ENCODE measurements at places on chromosomes 1 and 21.

DNA sequence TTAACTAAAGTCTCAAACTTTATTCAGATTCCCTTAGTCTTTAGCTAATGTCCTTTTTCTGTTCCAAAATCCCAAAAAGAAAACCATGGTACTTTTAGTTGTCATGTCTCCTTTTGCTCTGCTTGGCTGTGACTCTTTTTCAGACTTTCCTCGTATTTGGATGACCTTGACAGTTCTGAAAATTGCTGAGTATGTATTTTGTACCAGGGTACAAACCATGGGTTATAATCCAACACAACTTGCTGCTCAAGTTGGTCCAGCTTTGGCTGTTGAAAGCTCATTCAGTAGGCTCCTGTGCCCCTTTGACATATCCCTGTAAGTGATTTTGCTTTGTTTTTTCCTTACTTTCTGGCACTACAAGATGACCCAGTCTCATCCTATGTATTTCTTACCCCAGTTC lies 51.7 kb downstream of the PALMD start:
- DNase-seq: no peak

GRCh38 chr21:46393941-46394594 lies 64.6 kb upstream of the DIP2A start:
- no peak for DNase-seq

GRCh38 chr1:153933430-153933829 lies 10.7 kb upstream of the GATAD2B start:
- DNase-seq: no peak

DNA sequence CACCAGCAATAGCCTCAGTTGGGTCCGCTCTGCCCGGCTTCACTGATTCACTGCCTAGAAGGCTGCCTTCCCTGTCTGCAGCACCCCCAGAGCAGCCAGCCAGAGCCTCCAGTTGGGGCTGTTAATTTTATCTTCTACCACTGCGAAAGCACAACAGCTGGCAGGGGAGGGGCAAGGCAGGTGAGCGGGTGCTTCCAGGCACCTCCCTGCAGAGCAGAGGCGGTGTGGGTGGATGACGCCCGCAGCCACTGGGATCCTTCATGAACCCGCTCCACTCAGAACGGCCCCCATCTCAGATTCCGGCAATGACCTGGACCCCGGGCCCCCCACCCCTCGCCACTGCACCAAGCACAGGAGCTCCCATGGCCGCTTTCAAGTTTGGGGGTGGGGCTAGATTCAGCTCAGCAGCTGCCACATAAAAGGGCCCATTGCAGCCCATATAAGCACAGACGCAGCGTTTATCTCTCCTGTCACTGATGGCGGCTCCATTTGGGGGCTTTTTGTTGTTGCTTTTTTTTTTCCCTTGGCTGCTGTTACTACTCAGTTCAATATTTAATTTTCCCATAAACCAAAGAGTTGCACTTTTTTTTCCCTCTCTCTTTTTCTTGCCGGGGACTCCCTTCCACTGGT lies 128.0 kb upstream of the KLHDC7A start:
- peak; percentile 68 for DNase-seq

DNA sequence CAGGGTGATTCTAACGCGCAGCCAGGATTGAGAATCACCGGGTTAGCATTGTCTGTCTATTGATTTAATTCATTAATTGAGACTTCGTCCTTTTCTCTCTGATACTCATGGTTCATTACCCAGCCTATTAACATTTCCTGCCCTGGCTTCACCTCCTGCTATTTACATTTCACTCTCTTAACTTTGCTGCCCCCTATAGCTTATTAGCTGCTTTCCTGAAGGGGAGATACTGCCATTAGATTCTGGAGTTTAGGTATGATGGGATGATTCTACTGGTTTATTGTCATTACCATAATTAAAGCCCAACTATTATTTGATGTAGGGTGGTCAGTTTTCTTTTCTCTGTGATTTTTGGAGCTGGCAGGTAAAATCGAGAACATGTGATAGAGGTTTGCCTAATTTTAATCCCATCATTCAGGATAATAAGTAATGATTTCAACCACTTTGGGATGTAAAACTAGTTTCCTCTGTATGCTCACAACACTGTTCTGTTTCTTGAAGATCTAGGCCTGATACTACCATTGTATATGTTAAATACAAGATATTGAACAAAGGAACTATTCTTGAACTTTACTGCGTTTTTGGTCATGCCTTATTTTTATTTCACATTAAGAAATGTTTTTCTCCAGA lies 6.4 kb downstream of the PPP2R5A start:
- peak; percentile 88 for DNase-seq

GRCh38 chr1:244647819-244648218 lies 5.1 kb upstream of the DESI2 start:
- no peak for DNase-seq

- no peak for DNase-seq
These were observed 42.5 kb downstream of the MRAP start for GRCh38 chr21:32340863-32341848.

DNA sequence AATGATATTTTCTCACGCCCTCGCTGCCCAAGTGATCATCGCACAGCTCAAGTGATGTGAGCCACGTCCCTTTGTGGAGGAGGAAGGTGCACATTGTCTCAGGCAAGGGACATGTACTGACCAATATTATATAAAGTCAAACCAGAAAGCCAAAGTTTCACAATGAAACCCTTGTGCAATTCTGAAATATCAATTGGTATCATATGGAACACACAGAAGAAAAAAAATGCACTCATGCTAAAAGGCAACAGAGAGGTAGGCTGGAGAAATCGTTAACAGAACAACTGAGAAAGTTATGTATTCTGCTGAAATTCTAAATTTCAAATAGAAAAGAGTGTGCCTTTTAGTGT lies 1.9 kb downstream of the JAM2 start:
- no peak for DNase-seq

- DNase-seq: no peak
These were observed at the start of gene MATN1 for GRCh38 chr1:30723331-30723755. Gene MATN1 (minus strand): TSS chr1:30723585. CDS start chr1:30723551, 34 bp downstream.

GRCh38 chr21:15947677-15948076 lies 217.9 kb downstream of the USP25 start:
- no peak for DNase-seq

GRCh38 chr1:243982447-243983018 lies 68.5 kb upstream of the ZBTB18 start:
- no peak for DNase-seq

DNA sequence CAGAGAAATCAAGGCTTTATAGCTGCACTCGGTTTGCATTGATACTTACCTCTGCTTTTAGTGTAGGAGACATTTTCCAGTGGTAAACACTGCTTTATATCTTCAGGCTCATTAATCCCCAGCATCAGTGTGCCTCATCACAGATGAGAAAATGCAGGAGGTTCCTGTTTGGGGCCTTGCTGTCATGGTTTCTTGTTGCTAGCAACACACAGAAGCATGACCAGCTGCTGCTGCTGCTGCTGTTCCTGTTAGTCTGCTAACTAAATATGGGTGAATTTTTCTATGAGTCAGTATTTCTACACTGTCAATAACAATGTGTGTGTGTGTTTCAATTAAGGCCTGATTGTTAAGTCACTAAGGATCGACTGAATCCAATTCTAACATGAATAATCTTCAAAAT lies 85.8 kb upstream of the RGS1 start:
- no peak for DNase-seq

DNA sequence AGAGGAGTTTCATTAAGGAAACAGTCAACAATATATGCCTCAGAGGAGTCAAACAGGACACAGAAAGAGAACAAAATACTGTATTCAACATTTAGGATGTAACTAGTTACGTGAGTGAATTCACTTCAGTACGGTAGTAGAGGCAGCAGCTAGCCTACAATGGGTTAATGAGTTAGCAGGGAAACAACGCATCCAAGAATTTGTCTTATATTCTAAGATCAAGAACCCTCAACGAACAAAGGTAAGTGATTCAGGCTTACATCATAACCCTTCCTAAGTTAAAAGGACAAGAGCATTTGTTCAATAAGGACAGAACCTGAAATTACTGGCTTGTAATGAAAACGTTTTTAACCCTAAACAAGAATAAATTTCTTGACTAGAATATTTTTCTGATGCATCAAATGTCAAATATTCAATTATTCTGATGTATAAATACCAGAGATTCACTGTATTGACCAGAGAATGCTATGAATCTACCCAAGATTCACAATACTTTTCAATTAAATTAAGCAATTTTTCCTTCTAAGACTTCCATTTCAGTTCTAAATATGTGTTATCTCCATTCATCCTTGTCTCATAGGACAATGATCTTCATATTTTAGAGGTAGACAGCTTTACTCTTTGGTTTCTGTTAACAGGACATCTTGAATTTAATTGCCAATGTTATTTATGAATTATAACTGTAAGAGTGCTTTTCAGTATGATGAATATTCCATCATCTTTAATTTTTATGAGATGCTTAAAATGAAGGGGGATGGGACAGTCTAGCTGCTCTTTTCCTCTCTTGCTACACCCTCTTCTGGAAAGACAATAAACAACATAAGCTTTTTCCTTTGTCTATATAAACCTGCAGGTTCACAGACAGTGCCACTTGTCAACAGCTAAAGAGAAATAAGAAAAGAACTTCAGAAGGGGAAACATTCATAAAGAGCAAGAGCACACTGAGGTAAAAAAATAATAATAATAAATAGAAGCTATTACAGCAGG lies 209.5 kb downstream of the SMYD3 start:
- DNase-seq: no peak

DNA sequence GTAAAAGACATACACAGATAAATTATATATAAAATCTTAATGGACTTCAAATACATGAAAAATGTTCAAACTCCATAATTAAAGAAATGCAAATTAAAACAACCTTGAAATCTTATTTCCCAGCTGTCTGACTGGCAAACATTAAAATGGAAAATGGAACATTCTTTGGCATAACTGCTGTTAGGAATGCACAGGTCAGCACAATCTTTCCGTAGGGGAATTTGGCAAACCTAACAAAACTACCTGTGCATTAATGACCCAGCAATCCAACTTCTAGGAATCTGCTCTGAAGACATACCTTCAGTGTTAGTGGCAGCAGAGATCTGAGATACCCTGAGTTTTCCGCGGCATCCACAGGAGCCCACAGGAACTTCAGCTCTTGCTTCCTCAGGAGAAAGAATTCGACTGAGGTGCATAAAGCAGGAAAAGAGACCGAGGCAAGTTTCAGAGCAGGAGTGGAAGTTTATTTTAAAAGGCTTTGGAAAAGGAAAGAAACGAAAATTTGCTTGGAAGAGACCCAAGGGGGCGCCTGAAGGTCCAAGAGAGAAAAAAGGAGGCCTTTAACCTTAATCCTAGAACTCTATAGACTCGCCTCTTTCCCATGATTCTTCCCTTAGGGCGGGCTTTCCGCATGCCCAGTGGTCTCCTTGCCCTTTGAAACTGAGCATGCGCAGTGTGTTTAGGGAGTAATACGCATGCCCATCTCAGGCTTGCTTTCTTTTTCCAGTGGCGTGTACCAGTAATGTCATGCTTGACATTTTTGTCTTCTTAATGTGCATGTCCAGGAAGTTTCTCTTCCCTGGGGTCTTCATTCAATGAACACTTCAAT lies 24.8 kb downstream of the LYPD8 start:
- no peak for DNase-seq

GRCh38 chr1:96059736-96060135 lies 661.8 kb upstream of the PTBP2 start:
- peak; percentile 77 for DNase-seq

- no peak for DNase-seq
These were observed 83.6 kb downstream of the ITPKB start for GRCh38 chr1:226655251-226656163.

DNA sequence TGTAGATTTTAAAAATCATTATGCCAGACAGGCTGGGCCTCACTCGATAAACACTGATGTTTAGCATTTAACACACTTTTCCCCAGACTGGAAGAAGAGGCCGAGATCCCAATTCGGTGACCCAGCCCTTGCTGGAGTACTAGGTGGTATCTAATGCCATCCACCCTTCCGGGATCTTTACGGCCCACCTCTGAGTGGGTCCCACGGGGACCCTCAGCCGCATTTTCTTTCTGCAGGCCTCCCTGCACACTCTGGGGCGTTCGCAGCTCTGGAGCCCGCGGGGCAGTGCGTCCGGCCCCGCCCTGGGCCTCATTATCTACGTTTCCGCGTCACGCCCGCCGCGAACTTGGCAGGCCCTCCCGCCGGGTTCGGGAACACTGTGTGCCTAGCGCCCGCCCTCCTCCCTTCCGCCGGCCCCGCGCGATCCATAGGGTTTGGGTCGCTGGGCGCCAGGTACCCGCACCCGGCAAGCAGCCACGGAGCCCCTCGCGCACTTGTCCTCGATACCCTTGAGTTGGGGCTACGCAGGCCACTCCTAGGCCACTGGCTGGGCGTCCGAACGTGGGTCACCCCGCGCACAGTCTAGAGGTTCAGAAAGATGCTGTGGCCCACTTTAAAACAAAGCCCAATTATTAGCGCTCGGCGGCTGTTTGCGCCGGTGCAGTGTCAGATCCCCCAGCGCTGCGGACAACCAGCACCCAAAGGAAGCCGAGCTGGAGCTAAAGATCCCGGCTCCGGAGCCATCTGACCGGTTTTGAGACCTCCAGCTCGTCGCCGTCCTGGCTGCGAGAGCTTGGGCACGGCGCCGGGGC lies 950 bp upstream of the EVA1C start:
- peak; percentile 59 for DNase-seq

- no peak for DNase-seq
These were observed 826 bp downstream of the LAPTM5 start for GRCh38 chr1:30756545-30757351.

DNA sequence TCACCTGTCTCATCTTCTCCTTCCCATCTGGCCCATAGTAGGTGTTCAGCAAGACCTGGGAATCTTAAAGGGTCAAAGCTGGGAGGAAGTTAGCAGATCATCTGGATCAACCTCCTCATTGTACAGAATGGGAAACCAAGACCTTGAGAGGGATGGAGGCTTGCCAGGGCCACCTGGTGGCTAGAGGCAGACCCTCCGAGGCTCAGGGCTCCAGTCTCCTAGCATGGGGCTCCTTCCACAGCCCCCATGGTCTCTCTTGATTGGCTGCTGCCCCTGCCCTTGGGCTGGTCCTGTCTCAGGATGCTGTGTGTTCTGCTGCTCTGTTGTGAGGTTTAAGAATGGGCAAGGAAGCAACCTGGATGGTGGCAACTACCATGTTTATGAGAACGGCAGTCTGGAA lies 68.7 kb upstream of the CNTN2 start:
- no peak for DNase-seq

DNA sequence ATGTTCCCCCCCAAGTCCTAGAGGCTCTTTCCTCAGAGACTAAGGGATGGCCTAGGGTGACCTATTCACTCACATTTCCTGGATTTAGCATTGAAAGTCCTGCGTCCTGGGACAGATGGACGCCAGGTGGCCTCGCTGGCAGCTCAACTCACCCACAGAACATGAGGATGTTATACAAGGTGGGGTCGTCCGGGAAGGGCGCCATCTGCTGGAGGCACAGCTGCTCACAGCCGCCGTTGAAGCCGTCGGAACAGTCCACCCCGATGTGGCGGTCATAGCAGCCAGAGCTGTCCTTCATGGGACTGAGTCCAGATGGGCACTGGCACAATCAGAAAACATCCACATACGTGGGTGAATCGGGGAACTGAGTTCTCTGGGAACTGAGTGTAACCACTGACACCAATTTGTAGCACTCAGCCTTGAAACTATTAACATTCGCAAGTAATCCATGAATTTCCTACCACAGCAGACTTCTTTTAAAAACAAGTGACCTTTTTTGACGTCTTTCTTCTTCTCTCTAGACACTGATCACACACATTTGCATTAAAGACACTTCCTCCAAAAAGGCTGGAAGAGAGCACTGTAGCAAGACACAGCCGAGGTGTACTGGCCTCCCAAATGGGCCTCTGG lies 215.4 kb downstream of the ASTN1 start:
- no peak for DNase-seq

Measured in NCI-H1105 (cell line).